ENCODE measurements at places on chromosomes 6 and 20. TPM values are rescaled to one million over a fixed set of nuclear protein-coding genes. Genes with fewer than 3 reads are reported as not detected.

DNA sequence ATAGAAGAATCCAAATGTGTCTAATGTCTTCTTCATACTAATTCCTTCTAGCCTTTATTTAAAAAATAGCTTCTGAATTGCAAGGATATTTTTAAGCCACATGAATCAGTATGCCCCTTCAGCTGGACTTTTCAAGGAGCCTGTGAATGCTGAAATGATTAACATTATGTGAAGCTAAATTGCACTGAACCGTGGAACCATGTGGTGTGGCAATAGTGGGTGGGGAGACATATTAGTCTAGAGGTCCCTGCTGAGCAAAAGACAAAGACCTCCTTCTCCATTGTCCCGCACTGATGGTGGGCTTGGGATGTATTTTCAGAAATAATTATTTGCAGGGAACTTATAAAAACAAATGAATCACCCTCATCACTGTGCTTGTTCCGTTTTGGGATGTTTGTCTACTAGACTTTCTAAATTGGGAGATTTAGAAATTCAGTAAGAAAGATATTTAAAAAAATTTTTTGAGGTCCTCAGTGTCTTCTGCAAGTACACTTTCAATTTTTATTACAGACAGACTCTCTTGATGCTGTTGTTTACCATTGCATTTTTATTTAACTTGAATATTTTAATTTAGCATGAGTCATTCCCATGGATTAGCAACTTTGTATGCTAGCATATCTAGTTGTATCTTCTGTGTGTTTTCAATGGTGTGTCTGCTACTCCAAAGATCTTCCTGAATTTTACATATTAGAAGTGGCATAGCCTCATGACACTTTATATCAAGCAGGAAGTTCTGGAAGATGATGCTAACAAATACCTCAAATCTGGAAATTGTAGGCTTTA is 238.1 kb downstream of the LAMA2 start:
- no peaks in the 10 kb centered on the region for H3K4me1 ChIP-seq
- H3K4me3 ChIP-seq: no peak overlapping the region
- no peak for DNase-seq
- H3K36me3 ChIP-seq: no peaks in the 10 kb centered on the region

DNA sequence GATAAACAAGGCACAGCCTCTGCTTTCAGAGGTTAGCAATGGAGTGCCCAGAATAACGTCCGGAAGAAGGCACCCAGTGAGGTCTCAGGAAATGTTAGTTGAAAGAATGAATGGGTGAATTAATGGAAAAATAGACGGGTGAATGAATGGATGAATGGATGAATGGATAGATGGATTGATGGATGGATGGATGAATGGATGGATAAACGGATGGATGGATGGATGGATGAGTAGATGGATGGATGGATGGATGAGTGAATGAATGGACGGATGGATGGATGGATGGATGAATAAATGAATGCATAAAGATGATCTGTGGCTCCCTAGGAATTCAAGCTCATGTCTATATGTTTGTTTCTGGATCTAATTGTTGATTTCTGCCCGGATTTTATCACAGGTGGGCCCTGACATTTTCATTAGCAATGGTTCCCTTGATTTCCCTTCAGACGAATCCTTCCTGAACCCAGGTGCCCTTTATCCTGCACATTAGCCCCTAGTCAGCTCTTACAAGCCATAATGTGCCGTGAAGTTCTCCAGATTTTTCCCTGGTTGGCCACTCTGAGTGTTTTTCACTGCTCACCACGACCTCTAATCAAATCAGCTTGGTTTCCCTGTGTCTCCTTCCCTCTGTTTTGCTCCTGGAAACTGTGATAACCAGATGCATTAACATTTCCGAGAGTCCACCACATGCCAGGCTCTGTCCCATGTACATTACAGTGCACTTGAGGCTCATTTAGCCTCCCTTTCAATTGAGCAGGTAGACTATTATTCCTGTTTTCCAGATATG is 22.2 kb downstream of the TSHZ2 start:
- H3K27ac ChIP-seq: no peak overlapping the region
- no peaks in the 10 kb centered on the region for H3K36me3 ChIP-seq
- peaks cover 5% of the 10 kb centered on the region for H3K4me1 ChIP-seq
- no peaks in the 10 kb centered on the region for H3K27me3 ChIP-seq

Gene TAGAP
- total RNA-seq: 3.7 TPM

- H3K4me3 ChIP-seq: no peak overlapping the region
- H3K36me3 ChIP-seq: no peaks in the 10 kb centered on the region
- H3K27ac ChIP-seq: no peak overlapping the region
- no peaks in the 10 kb centered on the region for H3K4me1 ChIP-seq
- no peak for DNase-seq
- H3K27me3 ChIP-seq: no peaks in the 10 kb centered on the region
Observed at GRCh38 chr6:167652701-167653095, 174.0 kb upstream of the AFDN start.

Gene SIRPD
- total RNA-seq: not detected

GRCh38 chr20:37941992-37942391 is 39.1 kb downstream of the VSTM2L start:
- DNase-seq: no peak
- no peaks in the 10 kb centered on the region for H3K4me1 ChIP-seq
- no peak overlapping the region for H3K27ac ChIP-seq
- no peaks in the 10 kb centered on the region for H3K36me3 ChIP-seq

- H3K27ac ChIP-seq: no peak overlapping the region
- no peak overlapping the region for H3K4me3 ChIP-seq
- H3K27me3 ChIP-seq: no peaks in the 10 kb centered on the region
- peak; percentile 41 for DNase-seq
- no peaks in the 10 kb centered on the region for H3K4me1 ChIP-seq
- H3K36me3 ChIP-seq: no peaks in the 10 kb centered on the region
Observed at GRCh38 chr20:9912858-9913434, 74.1 kb upstream of the PAK5 start.
